ENCODE measurements at places on chromosomes 7 and 10.

DNA sequence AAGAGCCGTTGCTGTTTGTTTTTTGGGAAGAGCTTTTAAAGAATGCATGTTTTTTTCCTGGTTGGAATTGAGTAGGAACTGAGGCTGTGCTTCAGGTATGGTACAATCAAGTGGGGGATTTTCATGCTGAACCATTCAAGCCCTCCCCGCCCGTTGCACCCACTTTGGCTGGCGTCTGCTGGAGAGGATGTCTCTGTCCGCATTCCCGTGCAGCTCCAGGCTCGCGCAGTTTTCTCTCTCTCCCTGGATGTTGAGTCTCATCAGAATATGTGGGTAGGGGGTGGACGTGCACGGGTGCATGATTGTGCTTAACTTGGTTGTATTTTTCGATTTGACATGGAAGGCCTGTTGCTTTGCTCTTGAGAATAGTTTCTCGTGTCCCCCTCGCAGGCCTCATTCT lies 31.6 kb downstream of the PFKFB3 start:
- no peak for DNase-seq

GRCh38 chr10:17409170-17409733 lies 45.1 kb downstream of the ST8SIA6 start:
- DNase-seq, result no peak

- DNase-seq, result no peak
These were observed 128.7 kb downstream of the ITGB8 start for GRCh38 chr7:20459419-20459818.

- DNase-seq, result no peak
These were observed 9.5 kb downstream of the PPA1 start for GRCh38 chr10:70223728-70224127.

DNA sequence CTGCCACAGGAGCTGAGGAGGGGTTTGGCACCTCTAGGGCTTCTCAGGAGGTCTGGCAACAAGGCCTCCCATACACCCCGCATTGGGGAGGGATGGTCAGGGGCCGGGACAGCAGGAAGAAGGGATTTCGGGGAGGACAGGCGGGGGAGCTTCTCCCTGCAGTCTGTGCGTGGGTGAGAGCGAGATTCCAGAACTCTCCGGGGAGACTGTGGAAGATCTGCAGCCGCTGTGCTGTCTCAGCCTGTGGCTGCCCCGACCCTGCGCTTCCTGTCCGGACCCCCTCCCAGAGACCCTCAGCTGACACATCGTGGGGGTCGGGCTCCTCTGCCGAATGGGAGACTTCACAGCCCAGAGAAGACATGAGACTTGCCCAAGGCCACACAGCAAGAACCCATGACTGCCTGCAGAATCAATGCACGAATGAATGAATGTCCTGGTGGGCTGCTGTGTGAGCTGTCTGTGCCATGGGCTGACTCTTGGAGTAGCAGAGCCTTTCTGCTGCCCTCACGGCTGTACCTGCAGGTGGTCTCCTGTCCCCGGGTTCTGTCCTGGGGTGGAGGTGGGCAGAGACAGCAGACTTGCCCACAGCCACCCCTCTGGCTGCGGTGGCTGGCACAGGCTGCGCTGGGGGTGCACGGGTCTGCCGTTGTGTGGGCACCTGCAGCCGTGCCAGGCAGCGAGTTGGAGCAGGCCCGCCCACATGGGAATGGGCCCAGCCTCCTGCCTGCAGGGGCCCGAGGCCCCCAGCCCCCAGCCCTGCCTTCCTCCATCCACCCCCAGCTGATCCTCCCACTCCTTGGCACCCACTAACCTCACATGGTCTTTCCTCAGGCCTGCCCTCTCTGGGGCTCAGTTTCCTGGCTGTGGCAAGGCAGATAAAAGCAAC lies 16.3 kb upstream of the LFNG start:
- no peak for DNase-seq

GRCh38 chr7:49878089-49878488 lies 104.7 kb downstream of the VWC2 start:
- no peak for DNase-seq

- no peak for DNase-seq
These were observed 135.6 kb downstream of the ATE1 start for GRCh38 chr10:121792198-121792597.

DNA sequence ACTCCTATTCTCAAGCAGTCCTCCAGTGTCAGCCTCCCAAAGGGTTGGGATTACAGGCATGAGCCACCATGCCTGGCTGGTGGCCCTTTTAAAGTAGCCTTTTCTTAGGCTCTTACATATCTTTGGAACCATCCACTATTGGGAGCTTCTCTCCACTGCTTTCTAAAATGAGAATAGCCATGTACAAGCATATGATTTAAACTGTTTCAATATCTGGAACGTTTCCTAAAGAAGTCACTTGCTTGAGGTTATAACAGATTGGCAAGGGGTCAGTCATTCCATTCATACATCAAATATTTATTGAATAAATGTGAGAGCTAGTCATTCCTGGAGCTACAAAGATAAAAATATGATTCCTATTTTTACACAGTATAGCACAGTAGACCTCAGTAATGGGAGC lies 97.4 kb upstream of the LRGUK start:
- DNase-seq, result no peak

DNA sequence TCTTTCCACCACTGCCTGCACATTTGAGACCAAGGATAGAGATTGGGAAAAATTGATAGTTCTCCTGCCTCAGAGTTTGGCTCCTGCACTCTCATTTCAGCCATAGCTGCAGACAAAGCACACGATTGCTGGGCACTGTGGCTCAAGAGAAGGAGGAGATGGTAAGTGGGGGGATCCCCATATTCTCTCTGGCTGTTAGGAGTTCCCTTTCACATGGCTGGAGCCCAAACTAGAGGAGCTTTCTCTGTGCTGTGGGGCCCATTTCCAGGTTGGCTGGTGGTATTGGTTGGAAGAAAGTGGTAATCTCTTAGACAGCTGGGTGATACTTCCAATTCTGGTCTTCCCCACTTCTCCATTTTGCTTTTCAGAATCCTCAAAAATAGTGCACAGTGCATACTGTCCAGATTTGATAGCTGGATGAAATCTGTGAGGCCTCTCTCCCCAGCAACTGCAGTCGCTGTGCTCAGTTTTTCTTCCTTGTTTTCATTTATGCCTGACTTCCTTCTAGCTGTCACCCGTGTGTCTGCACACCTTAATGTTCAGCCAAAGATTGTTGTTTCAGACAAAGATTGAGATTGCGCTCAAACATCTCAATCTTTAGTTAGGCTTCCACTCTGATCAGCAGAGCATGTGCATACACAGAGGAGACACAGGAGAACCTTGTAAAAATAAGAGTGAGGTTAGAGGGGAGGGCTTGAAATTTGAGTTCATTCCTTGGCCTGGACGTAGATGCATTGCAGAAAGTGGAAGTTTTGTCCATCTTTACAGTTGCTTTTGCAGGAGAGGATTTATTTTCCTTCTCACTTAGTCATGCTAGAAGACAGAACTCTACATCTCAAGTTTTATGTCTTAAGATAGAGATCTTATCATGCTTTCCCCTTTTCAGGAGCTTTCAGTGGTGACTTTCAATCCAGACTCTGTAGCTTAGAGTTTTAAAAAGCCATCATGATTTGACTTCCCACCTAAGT lies 28.6 kb downstream of the RABGEF1 start:
- DNase-seq, result no peak

GRCh38 chr7:107828540-107828939 lies 25.5 kb upstream of the SLC26A3 start:
- no peak for DNase-seq

GRCh38 chr7:111014079-111014478 lies 76.8 kb upstream of the LRRN3 start:
- DNase-seq, result no peak

GRCh38 chr7:74372511-74373111 lies 81.1 kb upstream of the GTF2IRD1 start:
- DNase-seq, result no peak

DNA sequence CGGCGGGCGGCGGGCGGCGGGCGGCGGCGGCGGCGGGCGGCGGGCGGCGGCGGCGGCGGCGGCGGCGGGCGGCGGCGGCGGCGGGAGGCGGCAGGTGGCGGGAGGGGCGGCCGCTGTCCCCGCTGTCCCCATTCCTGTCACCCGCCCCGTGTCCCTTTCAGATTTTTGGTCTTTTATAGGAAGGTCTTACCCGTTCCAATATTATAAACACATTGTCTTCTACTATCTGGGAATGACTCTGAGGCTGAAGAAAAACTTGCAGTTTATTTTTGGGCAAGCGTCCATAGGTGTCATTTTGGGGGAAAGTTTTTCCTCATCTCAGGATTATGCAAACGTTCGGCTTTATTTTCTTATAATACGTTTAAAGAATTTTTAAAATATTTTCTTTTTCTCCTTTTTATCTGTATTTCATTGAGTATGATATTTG lies 578 bp downstream of the ZNF713 start:
- peak; percentile 39 for DNase-seq

GRCh38 chr7:105493196-105493922 lies 28.7 kb downstream of the PUS7 start:
- no peak for DNase-seq

DNA sequence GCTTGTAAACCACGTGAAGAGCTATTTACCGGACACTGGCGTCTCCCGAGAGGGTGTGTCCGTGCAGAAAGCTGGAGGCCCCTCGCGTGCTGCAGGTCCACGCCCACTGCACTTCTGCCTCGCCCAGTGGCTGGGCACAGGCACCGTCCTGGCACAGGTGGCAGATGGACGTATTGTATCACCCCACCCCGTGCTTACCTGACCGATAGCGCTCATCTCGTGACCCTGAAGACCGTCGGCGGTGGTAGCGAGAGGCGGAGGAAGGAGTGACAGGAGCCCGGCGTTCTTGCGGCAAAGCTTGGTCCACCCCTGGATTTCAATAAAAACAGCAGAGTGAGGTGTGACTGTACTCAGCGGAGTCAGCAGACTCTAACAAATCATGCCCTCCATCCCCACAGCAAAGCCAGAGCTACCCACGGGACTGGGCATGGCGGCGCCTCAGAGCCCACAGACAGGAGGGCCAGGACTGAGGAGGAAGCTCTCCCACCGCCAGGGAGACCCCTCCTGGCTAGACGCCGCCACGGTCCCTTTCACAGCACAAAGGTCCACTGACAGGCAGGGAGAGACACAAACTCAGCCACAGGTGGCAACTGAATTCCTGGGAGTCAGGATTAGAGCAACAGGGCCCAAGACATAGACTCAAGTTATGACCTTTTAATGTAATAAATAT lies 217.1 kb downstream of the DIP2C start:
- no peak for DNase-seq

- no peak for DNase-seq
These were observed 38.5 kb downstream of the C1GALT1 start for GRCh38 chr7:7220821-7221220.

- no peak for DNase-seq
These were observed at the start of gene STEAP4 for GRCh38 chr7:88306590-88307048. Gene STEAP4 (minus strand): TSS chr7:88306894. CDS start chr7:88284269, 22,625 bp downstream.

- DNase-seq, result no peak
These were observed 61.8 kb upstream of the LRRC18 start for GRCh38 chr10:49001402-49001801.

DNA sequence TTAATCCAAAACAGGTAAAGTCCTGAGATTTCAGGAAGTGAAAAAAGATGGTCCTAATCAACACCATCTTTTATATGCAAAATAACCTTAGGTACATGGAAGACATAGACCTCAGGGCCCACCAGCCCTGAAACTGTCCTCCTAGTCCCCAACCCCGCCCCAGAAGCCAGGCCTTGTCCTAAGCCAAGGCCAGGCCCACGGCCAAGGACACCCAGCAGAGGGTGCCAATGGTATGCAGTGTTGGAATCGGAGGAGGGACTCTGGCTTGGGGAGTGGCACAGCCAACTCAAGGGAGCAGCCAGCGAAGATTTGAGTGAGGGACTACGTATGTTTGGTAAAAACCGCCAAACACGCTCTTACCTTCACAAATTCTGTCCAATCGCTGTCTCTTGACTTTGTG lies 96.7 kb downstream of the ZRANB1 start:
- no peak for DNase-seq

DNA sequence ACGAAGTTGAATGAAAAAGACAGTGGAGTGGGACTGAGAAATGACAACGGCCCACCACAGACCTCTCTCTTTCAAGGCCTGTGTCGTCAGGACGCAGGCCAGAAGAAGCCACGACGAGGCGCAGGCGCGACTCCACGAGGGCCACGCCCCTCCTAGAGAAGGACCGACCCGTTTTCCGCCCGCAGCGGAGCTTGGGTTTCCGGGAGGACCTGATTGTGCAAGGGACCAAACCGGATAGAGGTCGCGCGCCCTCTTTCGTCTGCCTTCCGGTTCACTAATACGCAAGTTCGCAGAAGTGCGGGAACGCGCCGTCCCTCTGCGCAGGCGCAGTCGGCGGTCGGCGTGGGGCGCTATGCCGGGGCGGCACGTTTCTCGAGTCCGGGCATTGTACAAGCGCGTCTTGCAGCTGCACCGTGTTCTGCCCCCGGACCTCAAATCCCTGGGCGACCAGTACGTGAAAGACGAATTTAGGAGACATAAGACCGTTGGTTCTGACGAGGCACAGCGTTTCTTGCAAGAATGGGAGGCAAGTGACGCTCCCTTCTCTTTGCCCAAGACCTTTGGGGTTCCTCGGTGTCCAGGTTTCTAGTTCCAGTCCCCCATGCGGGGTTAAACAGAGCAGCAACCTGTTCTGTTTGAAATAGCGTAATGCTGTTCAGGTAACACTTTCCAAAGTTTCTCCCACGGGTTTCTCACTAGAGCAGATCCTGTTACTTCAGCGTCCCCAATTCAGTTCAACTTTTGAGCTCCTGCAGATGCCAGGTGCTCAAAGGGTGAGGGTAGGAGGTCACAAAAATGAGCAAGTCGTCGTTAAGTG lies at the start of gene SDHAF3:
Gene SDHAF3 (plus strand): TSS at position 327 of the 817 bp plus-strand sequence. CDS start 26 bp downstream, at position 353.
- DNase-seq, result peak; percentile 96

DNA sequence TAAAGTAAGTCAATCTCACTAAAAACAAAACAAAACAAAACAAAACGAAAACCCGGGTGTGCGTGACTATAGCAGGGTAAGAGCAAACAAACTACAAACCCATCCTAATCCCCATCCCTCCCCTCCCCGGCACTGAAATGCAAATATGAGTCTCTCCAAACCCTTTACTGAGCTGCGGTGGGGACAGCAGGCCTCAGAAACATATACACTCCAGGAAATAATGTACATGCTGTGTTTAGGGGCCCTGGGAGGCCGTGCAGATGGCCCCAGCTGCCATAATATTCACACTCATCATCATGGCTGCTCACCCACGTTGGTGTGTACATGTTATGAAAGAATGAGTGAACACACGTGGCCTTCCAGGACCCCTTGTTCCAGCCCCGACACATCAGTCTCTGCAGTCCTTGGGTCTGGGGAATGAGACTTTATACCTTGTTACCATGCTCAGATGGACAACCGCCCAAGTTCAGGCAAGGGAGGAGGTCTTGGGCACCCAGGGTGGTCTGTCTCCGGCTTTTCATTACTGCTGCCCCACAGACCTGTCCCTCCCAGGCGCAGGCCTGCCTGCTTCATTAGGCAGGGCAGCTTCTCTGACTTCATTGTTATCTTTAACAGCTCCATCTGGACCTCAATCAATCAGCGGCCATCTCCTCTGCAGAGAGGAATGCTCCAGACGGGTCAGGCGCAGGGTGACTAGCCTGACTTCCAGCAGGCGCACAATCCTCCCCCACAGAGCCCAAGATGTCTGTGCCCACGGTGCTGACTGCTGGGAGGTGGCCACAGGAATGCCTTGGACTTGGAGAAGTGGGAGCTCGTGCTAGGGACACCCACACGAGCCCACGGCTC lies 20.6 kb downstream of the HSPA12A start:
- no peak for DNase-seq

GRCh38 chr10:73968098-73968521 lies 29.8 kb upstream of the VCL start:
- no peak for DNase-seq

- DNase-seq, result no peak
These were observed 12.7 kb upstream of the LARP4B start for GRCh38 chr10:944034-944831.
